HL-60 (cell line): ENCODE measurements at places on chromosomes 16 and 17.

GRCh38 chr17:61018938-61019337 lies 341.3 kb downstream of the BCAS3 start:
- DNase-seq = no peak

DNA sequence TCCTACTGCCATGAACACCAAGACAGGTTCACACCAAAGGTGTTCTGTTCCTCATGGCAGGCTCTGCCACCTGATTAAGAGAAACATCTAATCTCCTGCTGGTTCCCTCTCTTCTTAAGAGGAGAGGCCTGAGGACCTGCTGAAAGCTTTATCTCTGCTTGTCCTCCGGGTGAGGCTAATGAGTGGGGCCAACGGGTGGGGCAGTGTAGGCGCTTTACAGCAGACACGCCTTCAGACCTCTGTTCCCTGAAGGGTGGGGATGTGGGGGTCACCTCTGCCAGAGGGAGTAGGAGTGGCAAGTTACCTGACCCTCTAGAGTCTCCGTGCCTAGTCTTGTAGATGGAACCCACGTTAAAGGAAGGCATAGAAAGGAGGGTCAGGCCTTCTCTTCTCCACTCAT lies 4.2 kb upstream of the MRM1 start:
- DNase-seq = no peak

GRCh38 chr16:12113523-12114345 lies 137.2 kb downstream of the SNX29 start:
- no peak for DNase-seq

GRCh38 chr16:66880288-66881013 lies at the start of gene PDP2:
Gene PDP2 (plus strand): TSS chr16:66880515. CDS start chr16:66884285, 3,770 bp downstream.
- DNase-seq = peak; percentile 96

DNA sequence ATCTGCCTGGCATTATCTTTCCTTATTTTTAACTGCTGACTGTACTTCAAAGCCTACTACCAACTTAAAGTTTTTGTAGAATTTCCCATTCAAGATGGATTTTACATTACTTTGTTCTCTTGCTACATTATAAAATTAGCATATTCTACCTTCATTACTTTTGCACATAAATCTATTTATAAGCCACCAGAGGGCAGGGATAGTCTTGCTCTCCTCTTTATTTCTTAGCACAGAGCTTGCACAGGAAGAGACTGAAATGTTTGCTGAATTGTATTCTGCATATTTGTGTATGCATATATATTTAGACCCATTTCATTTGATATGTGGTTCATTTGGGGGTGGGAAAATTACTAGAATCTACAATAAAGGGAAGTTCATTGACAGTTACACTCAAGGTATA lies 108.0 kb downstream of the SKAP1 start:
- DNase-seq = no peak

DNA sequence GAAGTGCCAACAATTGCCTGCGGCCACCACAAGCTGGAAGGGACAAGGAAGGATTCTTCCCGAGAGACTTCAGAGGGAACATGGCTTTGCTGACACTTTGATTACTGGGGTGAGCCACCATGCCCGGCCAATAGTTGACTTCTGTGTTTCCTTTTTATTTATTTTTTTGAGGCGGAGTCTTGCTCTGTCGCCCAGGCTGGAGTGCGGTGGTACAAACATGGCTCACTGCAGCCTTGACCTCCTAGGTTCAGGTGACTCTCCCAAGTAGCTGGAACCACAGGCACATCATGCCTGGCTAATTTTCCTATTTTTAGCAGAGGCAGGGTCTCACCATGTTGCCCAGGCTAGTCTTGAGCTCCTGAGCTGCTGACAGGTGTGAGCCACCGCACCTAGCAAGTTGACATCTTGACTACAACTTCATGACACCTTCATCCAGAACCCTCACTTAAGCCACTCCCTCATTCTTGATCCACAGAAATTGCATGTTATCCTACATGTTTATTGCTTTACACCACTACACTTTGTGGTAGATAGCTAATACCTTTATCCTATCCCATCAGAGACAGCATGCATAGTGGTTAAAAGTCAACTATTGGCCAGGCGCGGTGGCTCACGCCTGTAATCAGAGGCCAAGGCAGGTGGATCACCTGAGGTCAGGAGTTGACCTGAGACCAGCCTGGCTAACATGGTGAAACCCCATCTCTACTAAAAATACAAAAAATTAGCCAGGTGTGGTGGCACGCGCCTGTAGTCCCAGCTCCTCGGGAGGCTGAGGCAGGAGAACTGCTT lies 16.1 kb upstream of the GPRC5C start:
- no peak for DNase-seq

DNA sequence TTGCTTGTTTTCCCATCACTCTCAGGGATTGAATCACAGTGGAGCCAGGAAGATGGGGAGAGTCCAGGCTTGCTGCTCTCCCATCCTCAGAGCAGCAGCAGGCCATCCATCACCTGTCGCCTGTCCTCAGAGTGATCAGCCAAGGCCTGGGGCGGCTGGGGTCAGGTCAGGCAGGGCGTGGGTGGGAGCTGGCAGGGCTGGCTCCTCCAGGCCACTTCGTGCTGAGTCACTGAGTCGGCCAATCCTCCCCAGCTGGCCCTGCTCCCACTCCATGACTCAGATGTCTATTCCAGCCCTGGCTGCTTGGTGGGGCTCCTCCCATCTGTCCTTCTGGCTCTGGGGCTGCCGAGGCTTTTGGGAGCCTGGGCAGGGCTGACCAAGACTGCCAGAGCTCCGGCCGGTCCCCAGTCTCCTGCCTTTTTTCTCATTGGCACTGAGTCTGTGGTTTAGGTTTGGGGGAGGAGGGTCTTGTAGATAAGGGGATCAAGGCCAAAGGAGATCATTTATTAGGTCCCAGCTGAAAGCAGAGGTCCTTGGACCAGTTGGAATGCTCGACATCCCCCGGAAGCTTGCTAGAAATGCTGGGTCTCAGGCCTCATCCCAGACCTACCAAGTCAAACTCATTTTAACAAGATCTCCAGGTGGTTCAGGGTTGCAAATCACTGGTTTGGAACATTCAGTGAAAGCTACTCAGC lies 72.7 kb downstream of the ABCC1 start:
- DNase-seq = no peak

DNA sequence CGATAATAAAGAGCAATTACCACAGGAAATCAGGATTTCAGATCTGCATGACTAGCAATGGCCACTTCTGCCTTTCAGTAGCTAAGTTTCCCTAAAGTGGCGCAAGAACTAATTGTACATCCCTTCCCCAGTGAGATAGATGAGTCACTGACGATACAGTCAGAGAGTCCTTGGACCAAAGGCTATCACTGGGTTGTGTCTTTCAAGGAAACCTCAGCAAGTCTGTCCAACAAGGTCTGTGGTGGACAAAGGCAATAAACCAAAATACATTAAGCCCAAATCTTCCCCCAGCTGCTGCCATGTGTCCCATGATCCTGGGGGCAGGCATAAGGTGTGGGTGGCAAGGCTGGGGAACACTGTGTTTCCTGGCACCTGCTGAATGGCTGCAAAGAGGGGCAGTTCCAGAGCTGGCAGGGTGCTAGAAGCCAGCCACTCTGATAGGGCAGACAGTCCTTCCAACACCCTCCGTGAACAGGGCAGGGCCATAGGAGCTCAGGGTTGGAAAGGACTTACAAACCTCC lies 20.5 kb upstream of the MTMR4 start:
- peak; percentile 50 for DNase-seq

- no peak for DNase-seq
These were observed 4.9 kb downstream of the TRIM65 start for GRCh38 chr17:75891605-75892555.

- no peak for DNase-seq
These were observed 262.7 kb downstream of the SNX29 start for GRCh38 chr16:12239226-12239625.

DNA sequence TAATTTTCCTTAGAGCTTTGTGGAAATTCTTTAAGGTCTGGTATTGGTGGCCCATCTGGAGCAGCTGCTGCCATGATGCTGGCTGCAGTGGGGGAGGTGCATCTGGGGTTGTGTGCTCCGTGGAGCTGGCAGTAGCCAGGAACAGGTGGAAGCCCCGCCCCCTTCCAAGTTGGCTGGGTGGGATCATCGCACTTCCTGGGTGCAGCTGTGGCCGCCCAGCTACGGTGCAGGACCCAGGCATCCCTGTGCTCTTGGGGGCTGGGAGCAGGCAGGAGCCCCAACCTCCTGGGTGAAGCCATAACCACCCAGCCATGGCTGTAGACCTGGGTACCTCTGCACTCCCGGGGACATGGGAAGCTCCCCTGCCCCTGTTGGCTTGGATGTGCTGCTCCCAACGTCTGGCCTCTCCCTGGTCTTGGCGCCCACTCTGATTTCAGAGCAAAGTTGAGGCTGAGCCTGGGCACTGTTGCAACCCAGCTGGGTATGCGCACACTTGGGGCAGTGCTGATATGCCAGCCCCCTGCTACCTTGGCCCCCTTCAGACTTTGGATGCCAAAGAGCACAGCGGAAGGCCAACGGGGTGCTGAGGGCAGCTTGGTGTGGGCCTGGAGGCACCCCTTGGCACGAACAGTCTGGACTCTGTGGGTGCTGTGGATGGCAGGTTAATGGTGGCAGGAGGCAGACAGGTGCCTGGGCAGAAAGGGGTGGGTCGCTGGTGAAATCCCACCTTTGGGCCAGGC lies 145.2 kb downstream of the MYO1D start:
- DNase-seq = no peak

GRCh38 chr16:59181821-59182420 lies 447.8 kb upstream of the GOT2 start:
- no peak for DNase-seq

GRCh38 chr16:27929818-27930217 lies 133.7 kb downstream of the GSG1L start:
- DNase-seq = no peak

- no peak for DNase-seq
These were observed 8.0 kb upstream of the CCL1 start for GRCh38 chr17:34370997-34371395.

DNA sequence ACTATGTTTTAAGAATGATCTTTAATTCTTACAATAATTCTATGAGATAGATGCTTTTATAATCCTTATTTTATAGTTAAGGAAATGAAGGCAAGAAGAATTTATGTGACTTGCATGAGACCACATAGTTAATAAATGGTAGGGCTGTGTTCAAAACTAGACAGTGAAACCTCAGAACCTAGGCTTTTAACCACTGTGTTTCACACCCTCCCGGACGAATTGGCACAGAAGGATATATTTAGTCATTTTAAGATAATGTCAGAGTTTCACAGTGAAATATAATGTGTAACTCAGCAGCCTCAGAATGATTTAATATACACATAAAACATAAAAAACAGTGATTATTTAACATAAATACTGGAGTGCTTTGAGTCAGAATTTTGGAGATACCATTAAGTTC lies 57.0 kb downstream of the NSRP1 start:
- no peak for DNase-seq

DNA sequence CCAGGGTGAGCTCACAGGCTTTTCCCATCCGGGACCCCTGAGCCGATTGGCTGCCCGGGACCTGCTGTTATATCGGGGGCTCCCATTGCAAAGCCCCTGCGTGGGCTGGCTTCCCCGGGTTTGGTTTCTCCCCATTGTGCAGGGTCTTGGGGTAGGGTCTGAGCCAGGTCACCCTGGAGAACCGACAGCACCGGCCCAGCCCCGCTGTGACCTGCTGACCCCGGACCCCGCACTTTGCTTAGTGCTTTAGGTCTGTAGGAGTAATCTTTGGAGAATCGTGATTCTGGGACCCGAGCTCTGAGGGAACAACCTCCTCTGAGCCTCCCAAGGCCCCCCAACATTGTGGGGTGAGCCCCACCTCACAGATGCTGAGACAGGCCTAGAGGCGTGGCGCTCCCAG lies 62.9 kb downstream of the JPH3 start:
- DNase-seq = no peak

DNA sequence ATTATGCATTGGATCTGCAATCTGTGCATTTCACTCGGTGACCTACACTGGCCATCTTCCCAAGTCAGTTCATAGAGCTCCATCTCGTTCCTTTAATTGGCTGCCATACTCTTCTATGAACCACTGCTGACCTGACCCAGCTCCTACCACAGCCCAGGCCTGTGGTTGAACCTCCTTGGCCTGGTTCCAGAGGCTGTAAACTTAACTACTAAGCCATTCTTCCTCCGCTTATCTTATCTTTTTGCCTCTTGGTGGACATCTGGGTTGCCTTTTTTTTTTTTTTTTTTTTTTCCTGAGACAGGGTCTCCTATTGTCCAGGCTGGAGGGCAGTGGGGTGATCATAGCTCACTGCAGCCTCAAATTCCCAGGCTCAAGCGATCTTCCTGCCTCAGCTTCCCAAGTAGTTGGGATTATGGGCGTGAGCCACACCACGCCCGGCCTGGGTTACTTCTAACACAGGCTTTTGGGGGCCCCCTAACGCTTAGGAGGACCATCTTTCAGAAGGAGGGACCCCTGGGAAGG lies 18.3 kb downstream of the COQ7 start:
- peak; percentile 27 for DNase-seq

DNA sequence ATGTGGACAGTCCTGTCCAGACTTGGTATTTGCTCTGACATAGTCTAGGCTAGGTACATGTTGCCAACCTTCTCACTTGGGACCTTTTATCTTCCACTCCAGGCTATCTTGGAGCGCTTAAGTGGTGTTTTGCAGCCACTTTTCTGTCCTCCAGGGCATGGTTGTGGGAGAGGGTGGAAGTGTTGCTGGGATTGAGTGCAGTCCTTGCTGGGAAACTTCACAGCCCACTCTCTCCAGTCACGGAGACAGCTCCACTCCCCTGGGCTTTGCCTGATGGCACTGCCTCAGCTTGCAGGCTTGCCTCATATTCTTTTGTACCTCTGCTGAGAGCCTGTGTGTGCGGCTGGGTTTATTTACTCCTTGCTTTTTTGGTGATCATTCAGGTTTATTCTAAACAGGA lies 17.4 kb downstream of the RPA1 start:
- DNase-seq = no peak

GRCh38 chr17:76635039-76635438 lies 8.5 kb downstream of the ST6GALNAC1 start:
- DNase-seq = no peak

- DNase-seq = no peak
These were observed 4.4 kb downstream of the LITAF start for GRCh38 chr16:11582157-11582814.

- DNase-seq = no peak
These were observed 109.3 kb downstream of the IRX5 start for GRCh38 chr16:55039931-55040330.

DNA sequence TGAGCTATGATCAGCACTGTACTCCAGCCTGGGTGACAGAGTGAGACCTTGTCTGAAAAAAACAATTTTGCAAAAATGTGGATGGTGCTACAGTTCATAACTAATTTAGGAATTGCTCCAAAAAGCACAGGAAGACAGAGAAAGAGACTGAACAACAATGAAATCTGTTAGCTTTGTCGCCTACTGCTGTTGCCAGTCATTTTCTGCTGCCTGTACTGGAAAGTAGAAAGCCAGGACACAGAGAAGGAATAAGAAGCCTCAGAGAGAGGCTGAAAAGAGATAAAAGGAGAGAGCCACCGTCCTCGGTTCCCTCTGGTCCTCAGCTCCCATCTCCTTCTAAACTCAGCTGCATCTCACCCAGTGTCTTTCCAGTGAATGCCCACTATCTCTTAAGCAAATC lies 8.6 kb upstream of the TMC7 start:
- no peak for DNase-seq

- DNase-seq = no peak
These were observed 65.9 kb downstream of the CEP95 start for GRCh38 chr17:64572682-64573154.
